Spleen (tissue), 13 donors: ENCODE measurements at places on chromosomes 7 and 10. TPM values are rescaled to one million over a fixed set of nuclear protein-coding genes. Genes with fewer than 3 reads are reported as not detected.

Gene LIPN
- total RNA-seq, result not detected

Gene CTAGE8
- 2.7 TPM for total RNA-seq

Gene OPALIN
- not detected for total RNA-seq

Gene PILRA
- 26.4 TPM for total RNA-seq

Gene CCL24
- total RNA-seq, result 321 TPM

Gene SPDYE1
- total RNA-seq, result not detected

Gene BMPR1A
- 10.0 TPM for total RNA-seq

Gene TRIM50
- total RNA-seq, result 0.46 TPM

Gene H2BK1
- total RNA-seq, result not detected

GRCh38 chr10:75624638-75625037, 193.2 kb downstream of the LRMDA start:
- no peak for DNase-seq
- H3K4me1 ChIP-seq, result no peaks in the 10 kb centered on the region
- no peaks in the 10 kb centered on the region for H3K36me3 ChIP-seq

DNA sequence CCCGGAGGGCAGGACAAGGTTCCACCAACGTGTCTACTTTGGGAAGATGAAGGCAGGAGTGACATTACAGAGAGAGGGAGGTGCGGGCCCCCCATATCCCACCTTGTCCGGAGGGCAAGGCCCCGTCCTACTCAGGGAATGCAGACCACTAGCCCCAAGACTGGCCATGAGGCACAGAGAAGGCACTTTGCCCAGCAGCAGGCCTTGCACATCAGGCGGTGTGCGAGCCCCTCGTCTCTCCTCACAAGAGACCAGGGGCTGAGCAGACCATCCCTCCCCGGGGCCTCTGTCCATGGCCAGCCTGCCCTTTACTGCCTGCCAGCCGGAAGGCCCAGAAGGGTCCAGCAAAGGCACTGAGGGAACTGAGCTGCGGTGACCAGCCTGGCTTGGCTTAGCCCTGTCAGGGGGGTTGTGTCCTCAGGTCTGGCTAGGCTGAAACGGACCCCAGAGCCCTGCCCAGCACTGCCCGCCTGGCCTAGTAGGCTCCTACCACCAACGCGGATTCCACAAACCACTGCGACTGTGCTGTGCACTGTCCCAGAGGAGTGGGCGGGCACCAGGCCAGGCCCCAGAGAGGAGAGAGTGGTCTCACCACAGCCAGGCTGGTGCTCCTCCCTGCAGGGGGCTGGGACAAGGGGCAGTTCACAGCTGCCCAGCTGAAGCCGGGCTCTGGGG, 16.7 kb downstream of the CAMK2B start:
- DNase-seq, result peak; percentile 72
- no peaks in the 10 kb centered on the region for H3K36me3 ChIP-seq
- H3K27me3 ChIP-seq, result peaks cover 24% of the 10 kb centered on the region
- peaks cover 16% of the 10 kb centered on the region for H3K4me1 ChIP-seq

- no peaks in the 10 kb centered on the region for H3K4me1 ChIP-seq
- DNase-seq, result no peak
- no peaks in the 10 kb centered on the region for H3K36me3 ChIP-seq
- no peak overlapping the region for H3K4me3 ChIP-seq
- H3K27me3 ChIP-seq, result no peaks in the 10 kb centered on the region
Observed at GRCh38 chr10:111113961-111114757, 37.3 kb downstream of the ADRA2A start.

GRCh38 chr7:35463751-35464150, 209.9 kb upstream of the TBX20 start:
- H3K4me3 ChIP-seq, result no peak overlapping the region
- H3K27ac ChIP-seq, result no peak overlapping the region
- H3K27me3 ChIP-seq, result peaks cover 6% of the 10 kb centered on the region
- H3K36me3 ChIP-seq, result no peaks in the 10 kb centered on the region
- no peaks in the 10 kb centered on the region for H3K4me1 ChIP-seq

DNA sequence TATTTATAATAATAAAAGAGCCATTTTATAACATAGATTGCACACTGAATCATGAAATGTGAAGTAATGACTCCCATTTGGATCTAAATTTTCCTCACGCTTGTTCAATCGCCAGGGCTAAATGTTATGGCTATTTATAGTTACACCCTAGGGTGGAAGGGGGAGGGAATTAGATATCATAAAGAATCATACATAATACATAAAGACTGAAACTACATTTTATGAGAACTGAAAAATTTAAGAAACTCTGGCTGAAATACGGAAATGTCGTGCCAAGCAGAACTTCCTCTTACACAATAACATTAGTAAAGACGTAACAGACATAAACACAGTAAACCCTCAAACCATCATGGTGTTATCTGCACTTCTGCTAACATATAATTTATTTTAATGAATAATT, 327.5 kb upstream of the PHF14 start:
- H3K4me3 ChIP-seq, result no peak overlapping the region
- no peaks in the 10 kb centered on the region for H3K4me1 ChIP-seq
- no peaks in the 10 kb centered on the region for H3K36me3 ChIP-seq
- DNase-seq, result no peak
- no peak overlapping the region for H3K27ac ChIP-seq

GRCh38 chr10:47357131-47357582, 9.0 kb downstream of the RBP3 start:
- no peaks in the 10 kb centered on the region for H3K36me3 ChIP-seq
- H3K4me1 ChIP-seq, result no peaks in the 10 kb centered on the region
- no peak overlapping the region for H3K4me3 ChIP-seq
- DNase-seq, result no peak
- no peak overlapping the region for H3K27ac ChIP-seq

GRCh38 chr7:4707980-4708411, 25.9 kb downstream of the FOXK1 start:
- peaks cover 18% of the 10 kb centered on the region for H3K4me1 ChIP-seq
- DNase-seq, result no peak
- no peaks in the 10 kb centered on the region for H3K36me3 ChIP-seq
- H3K27me3 ChIP-seq, result no peaks in the 10 kb centered on the region
- no peak overlapping the region for H3K27ac ChIP-seq
- no peak overlapping the region for H3K4me3 ChIP-seq

GRCh38 chr10:89100680-89101079, 106.4 kb downstream of the CH25H start:
- no peak overlapping the region for H3K4me3 ChIP-seq
- no peaks in the 10 kb centered on the region for H3K4me1 ChIP-seq
- no peak overlapping the region for H3K27ac ChIP-seq
- H3K27me3 ChIP-seq, result no peaks in the 10 kb centered on the region
- DNase-seq, result no peak

DNA sequence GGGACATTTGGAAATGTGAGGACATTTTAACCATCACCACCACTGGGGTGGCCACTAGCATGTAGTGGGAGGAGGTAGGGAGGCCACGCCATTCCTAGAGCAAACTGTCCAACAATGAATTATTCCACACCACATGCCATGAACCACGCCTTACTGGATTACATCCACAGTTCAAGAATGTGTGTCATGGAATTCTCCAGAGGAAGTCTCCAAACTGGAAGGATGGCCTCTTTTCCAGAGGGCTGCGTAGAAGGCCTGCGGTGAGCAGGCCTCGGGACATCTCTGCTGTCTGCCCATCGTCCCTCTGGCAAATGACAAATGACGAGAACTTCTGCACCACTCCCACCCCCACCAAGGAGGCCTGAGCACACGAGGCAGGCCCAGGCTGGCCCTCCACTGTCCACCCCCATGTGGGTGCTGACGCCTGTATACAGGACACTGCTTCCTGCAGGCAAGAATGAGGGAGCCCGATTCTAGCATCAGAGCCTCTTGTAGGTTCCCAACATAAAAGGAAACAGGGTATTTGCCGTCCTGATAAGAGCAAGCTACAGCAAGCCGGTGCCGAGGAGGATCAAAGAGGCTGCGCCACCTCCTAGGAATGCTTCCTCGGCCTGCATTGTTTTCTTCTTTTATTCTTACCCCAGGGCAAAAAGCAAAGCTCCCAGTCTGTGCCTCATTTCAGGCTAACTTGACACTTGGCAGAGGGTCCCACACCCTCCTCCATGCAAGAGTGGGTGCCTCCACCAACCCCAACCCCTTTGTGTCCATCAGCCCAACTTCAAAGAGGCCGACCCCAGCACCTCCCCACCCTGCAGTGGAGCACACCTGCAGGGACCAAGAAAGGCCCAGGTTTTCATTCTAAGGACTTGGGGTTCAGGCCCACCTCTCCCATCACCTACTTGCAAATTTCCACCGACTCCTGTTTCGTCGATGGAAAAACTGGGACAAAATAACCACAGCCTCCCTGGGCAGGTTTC, 23.9 kb downstream of the TNS3 start:
- peak; percentile 60 for DNase-seq
- peak overlapping the region; percentile 53 for H3K27ac ChIP-seq
- H3K27me3 ChIP-seq, result no peaks in the 10 kb centered on the region
- no peak overlapping the region for H3K4me3 ChIP-seq
- no peaks in the 10 kb centered on the region for H3K36me3 ChIP-seq
